HuH-7 (cell line): ENCODE measurements at places on chromosomes 7 and 10.

- DNase-seq = no peak
Observed at GRCh38 chr7:30752979-30753378, 1.0 kb downstream of the INMT start.

DNA sequence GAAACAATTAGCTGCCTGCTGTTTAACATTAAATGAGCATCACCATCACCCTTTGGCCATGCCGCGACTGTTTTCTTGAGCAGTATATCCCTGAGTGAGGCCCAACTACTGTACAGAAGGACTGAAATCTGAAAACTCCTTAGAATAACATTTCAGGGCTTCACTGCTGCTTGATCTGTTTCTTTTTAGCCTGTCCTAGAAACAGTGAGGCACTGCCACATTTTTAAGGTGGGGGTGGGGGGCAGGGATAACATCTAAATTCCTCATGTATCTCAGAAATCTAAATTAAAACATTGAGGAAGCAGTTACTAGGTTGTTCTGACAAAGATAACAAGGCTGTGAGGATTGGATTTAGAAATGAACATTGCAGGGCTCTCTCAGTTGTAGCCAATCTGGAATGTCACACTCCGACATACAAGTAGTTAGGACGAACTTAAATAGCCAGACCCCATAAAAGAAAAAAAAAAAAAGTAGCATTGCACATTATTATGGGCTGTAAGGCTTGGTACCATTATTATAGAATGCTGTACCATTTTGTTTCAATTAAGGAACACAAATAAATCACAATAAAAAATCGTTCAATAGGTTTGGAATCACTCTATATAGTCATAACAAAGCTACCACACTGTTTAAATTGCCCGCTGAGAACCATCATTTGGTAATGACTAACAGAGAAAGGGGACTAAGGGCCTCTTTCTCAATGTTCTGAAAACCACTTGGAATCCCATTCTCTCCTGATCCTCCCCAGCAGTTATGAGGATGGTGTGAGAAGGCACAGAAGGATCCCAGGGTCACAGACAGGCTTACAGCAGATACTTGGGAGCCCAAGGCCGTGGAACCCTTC, 256.1 kb downstream of the INHBA start:
- no peak for DNase-seq

- DNase-seq = no peak
Observed at GRCh38 chr10:18404530-18404929, 246.9 kb downstream of the NSUN6 start.

DNA sequence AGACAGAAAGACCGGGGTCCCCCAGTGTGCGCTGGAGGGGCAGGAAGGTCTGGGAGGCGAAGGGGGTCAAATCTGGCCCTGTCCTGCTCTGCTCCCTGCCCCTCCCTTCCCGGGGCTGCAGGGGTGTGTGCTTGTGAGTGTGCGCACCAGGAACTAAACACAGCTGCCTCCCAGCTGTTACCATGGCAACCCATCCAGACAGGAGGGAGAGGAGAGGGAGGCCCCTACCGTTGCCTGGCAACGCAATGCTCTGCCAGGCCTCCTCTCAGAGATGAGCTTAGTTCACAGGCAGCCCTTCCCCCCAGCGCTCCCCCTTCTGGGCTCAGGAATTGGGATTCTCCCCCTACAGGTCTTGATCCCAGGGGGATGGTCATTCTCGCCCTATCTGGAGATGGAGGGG, 6.1 kb downstream of the NYAP1 start:
- peak; percentile 74 for DNase-seq

- DNase-seq = no peak
Observed at GRCh38 chr10:124030061-124030460, 63.3 kb downstream of the CHST15 start.

DNA sequence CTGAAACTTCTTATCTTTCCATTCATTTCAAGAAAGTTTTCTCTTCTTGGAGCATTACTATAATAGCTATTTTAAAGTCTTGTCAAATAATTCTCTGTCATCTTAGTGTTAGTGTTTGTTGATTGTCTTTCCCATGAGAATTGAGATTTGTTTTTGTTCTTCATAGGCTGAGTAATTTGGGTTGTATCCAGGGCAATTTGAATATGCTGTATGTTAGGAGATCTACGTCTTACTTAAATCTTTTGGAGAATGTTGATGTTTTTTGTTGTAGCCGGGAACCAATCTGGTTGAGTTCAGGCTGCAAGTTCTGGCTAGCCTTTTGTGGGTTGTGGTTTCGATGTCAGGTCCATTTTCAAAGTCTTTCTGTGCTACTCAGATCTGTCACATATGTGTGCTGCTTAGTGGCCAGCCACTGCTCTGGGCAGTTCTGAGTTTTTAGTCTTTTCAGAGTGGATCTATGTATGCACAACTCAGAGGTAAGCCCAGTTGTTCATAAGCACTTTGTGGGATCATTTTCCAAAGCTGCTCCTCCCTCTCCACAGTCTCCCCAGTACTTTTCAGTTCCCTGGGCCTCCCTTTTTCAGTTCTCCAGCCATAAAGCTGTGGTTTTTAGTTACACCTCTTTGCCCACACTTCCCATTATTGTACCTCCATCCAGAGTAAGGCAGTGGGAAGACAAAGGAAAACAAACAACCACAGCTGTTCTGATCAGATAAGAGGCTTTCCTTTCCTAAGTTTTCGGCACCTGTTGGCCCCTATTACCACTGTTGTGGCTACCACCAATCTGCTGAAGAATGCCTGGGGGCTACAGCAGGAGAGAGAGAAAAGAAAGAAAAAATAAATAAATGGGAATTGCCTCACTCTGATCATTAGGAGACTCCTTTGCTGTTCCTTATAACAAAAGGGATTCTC, 4.7 kb upstream of the CCNJ start:
- no peak for DNase-seq

- no peak for DNase-seq
Observed at GRCh38 chr10:88157981-88158465, 294.6 kb downstream of the PTEN start.

GRCh38 chr7:121440857-121441503, 44.9 kb upstream of the FAM3C start:
- DNase-seq = no peak

GRCh38 chr7:4820405-4820966, 41.3 kb downstream of the PAPOLB start:
- no peak for DNase-seq

DNA sequence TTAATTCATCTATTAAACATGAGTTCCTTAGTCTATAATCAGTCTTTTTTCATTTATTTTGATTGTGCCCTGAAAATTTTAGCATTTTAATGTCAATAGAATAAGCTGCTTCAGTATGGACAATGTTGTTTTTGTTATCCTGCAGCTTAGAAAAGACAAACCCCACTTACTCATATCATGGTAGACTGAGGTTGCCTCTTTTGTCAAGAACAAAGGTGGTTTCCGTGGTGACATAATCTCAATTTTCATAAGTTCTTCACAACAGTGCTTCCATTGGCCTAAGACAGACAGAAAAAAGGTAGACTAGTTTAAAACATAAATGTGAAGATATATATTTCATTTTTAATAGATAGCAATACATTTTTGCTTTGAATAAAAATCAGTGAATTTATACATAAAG, 69.1 kb downstream of the RTKN2 start:
- DNase-seq = no peak

- DNase-seq = peak; percentile 10
Observed at GRCh38 chr10:75469006-75469616, 37.7 kb downstream of the LRMDA start.

DNA sequence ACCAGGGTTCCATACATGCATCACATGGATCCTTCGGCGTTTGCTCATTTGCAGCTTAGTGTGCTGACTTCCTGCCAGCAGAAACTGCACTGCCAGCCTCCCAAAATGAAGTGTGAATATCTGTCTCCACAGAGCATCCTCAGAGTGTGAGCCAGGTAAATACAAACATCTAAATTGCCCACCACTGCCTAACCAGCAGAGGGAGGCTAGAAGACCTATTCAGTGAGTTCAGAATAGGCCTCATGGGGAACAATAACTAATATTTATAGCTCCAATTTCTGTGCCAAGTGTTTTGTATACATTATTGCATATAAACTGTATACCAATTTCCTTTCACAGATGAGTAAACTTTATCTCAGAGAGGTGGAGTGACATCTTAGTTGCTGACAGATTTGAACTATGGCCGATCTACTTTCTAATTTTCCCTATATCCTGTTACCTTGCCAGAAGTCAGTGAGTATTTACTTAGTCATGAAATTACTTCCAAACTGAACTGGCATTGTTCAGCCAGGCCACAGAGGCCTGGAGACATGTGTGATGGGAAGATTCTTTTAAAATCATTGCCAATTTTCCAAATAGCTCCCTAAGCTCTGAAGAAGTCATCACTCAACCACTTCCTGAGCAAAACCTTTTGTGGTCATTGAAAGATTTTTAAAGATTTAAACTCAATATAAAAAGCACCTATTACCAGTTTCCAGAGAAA, 926.5 kb upstream of the GHITM start:
- no peak for DNase-seq

- no peak for DNase-seq
Observed at GRCh38 chr10:99913831-99914235, 95.9 kb downstream of the DNMBP start.

DNA sequence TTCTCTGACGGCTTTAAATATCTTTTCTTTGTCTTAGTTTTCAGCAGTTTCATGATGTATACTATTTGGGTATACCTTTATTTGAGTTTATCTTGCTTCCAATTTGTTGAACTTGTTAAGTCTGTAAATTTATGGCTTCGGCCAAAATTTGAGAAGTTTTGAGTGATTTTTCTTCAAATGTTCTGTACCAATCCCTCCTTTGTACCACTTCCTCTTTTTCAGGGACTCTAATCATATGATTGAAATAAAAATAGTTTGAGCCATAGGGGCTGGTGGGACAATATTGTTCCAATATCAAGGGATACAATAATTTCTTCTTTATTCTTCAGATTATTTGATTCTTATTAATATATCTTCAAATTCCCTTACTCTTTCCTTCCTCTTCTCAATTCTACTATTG, 43.1 kb upstream of the CTTNBP2 start:
- DNase-seq = no peak
